Activated T-helper 17 cell treated with anti-CD3 and anti-CD28 coated beads, Interleukin-2, amount 50 U/mL, for 72 hours (primary cell): ENCODE measurements at places on chromosomes 7 and 10.

GRCh38 chr7:28754027-28754426, 204.1 kb downstream of the TRIL start:
- ATAC-seq = no peak

- no peak for ATAC-seq
Observed at GRCh38 chr10:27890971-27891370, 107.9 kb downstream of the ODAD2 start.

DNA sequence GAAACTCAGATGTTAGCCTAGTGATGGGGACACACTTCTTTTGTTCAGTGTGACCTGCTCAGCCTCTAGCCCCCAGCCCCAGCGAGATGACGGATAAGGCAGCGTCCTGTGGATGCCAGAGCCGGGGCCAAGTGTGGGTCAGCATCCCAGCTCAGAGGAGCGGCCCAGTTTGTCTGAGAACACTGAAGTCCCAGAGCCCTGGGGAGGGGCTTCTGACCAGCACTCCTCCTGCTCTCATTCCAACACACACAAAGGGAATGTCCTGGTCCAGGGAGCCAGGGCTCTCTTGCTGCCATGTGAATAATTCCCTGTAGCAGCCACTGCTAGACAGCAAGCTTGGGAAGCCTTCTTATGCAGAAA, 4.5 kb upstream of the ATP6V0E2 start:
- no peak for ATAC-seq

DNA sequence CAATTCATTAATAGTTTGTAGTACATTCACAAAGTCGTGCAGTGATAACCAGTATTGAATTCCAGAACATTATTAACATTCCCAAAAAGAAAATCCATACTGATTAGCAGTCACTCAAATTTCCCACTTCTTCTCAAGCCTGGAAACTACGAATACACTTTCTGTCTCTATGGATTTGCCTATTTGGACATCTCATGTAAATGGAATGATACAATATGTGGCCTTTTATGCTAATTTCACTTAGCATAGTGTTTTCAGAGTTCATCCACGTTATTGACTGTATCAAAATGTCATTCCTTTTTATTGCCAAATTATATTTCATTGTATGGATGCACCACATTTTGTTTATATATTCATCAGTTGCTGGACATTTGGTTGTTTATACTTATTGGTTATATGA, 78.8 kb downstream of the STK31 start:
- no peak for ATAC-seq

GRCh38 chr7:44827567-44827966, 20.3 kb downstream of the H2AZ2 start:
- no peak for ATAC-seq

DNA sequence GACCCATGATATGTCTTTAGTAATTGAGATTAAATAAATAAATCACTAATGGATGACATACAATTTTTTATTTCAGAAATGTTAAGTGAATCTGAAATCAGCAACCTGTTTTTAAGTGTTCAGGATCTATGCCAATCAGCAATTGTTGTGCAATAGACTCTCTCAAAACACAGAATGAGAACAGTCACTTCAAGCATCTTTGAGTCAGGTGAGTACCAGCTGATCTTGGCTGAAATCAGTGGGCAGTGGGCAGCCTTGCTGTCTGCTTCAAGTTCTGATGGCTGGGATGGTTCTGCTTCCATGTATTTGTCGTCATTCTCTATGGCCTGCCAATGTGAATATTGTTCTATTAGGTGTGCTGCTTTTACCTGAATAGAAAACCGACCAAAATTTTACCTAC, 82.3 kb upstream of the NRG3 start:
- ATAC-seq = no peak

DNA sequence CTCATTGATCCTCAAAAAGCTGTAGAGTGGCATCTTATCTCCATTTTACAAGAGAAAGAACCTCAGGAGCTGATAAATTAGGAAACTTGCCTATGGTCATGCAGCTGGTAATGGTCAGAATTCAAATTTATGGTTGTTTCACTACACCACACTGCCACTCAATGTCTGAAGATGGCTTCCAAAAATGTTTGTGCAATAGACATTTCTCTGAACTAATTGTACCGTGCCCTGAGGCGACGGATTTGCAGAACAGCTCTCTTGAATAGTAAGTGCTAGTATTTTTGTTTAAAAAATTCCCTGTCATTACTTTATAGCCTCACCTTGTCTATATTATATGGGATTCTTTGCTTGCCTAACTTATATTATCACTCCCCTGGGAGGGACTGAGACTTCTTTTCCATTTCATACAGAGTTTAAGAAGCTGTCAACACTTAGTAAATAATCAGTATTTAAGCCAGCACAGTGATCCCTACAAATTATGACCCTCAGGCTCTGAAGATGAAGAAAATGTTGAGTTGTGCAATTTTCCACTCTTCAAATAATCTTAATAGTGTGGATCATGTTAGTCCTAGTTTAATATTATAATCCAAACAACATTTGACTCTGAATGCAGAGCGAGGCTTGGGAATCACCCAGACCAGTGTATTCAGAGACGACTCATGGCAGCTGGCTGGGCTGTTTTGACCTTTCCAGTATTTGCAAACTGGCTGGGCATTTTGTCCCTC, 346.6 kb downstream of the PTEN start:
- no peak for ATAC-seq
